ENCODE measurements at places on chromosomes 12 and 14.
A peak's percentile ranks its signal among the peaks of the same experiment; 100 is the strongest.

DNA sequence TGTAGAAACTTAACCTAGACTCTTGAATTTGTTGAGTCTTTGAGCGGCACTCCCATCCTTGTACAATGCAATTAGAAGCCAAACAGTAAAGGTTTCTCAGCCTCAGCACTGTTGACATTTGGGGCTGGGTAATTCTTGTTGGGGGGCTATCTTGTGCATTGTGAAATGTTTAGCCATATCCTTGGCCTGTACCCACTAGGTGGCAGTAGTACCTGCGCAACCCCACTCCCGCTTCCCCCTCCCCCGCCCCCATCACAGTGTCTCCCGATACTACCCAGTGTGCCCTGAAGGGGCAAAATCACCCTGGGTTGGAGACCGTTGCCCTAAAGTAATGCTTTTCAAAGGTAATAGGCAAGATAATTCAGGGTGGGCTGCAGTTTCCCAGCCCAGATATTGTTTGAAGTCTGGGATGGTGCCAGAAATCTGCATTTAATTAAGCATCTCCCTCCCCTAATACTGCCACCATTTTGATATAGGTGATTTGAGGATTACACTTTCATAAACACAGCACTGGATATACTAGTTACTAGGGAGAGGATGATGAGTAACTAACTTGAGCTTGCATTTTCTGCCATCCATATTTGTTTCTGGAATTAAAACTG is 1.8 kb downstream of the COX6A1 start:
- no peak for DNase-seq

GRCh38 chr14:33186656-33187055 is 248.0 kb downstream of the NPAS3 start:
- no peak for DNase-seq

GRCh38 chr12:131882804-131883520 is 11.5 kb upstream of the ULK1 start:
- no peak for DNase-seq

- no peak for DNase-seq
These were observed 311.5 kb downstream of the NOVA1 start for GRCh38 chr14:26286081-26286912.

DNA sequence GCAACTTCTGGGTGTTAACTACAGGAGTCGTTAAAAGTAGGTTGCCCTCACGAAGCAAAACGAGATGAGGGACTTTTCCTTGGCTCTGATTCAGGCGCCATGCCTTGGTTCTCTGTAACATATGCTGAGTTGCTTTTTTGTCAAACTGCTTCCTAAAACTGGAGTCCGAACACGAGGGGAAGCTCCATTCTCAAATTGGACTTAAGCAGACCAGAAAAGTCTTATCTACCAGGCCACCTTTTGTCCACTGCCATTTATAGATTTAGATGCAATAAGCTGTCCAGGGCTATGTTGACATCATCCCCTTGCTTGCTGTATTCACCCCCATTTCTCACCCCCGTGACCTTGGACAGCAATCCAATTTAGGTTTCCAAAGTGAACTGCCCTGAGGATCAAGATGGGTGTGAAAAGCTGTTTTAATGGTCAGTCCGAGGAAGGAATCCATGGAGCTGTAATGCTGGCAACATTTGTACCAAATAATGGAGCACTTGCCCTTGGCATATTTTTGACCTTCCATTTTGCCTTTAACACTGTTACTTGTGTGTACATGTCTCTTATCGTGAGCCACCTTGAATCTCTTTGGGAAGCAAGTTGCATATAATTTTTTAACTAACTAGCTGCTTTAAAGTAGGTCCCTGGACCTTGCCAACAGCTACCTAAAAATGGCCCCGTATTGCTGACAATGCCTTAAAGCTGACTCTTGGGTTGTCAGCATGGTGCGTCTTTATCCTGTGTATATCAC is 298.1 kb downstream of the EGLN3 start:
- DNase-seq, result no peak

- DNase-seq, result peak; percentile 89
These were observed 9.2 kb downstream of the HOXC8 start for GRCh38 chr12:54017878-54018467.

DNA sequence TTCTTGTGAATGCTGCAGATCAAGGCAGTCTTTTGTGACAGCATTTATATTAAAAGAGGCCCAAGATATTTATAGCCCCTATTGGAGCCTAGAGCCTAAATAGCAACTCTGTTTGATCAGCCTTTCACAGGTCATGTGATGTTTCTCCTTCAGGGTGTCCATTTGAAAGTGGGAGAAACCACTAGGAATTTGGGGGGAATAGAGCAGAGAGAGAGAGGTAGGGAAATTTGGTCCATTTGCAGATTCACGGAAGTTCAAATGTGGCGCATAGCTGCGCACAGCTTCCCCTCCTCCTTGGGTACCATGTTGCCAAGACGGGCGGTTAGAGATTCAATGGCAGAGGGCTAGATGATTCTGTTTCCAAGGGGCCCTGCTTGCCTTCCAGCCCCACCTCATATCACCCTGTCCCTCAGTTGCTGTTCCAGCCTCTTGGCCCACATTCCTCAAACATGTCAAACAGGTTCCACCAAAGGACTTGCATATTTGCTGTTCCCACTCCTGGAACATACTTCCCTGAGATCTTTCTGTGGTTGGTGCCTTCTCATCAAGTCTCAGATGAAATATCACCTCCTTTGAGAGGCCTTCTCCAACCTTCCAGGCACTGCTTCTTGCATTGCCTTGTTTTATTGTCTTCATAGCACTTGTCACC is 220.8 kb downstream of the CHST11 start:
- no peak for DNase-seq

GRCh38 chr12:106745181-106745745 is 29.2 kb upstream of the RIC8B start:
- no peak for DNase-seq

- no peak for DNase-seq
These were observed 62.5 kb downstream of the CCDC88C start for GRCh38 chr14:91354979-91355685.

DNA sequence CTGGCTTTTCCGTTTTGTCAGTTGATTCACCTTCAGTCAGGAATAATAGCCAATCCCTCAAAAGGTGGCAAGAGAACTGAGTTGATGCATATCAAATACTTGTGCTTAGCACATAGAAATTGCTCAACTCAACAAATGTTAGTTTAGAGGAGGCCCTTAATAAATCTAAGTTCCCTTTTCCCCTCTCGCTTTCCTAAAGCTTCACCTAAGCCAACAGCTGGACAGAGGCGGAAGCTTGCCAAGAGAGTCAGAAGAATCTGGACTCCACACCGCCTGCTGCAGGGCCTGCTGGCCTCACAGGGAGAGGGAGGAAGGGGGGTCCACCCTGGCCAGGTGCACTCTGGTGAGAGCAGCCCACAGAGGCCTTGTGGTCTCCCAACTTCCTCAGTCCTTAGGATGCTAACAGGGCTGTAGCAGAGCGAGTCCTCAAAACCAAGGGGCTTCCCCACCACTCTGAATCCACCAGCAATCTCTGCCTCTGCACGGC is 213.1 kb downstream of the CHST11 start:
- no peak for DNase-seq

DNA sequence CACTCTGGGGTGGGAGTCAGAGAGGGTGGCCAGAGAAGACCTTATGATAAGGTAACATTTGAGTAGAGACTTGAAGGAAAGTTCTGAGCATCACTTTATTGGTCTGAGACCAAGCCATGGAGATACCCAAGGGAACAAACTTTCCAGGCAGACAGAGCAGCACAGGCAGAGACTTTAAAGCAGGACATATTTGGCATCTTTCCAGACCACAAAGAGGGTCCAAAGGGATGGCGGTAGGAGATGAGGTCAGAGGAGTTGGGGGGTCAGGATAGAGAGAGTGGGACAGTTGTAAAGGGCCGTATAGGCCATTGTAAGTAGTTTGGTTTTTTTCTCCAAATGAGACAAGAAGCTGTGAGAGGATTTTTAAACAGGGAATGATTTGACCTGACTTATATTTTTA is 344.4 kb downstream of the SEC23A start:
- DNase-seq, result no peak

DNA sequence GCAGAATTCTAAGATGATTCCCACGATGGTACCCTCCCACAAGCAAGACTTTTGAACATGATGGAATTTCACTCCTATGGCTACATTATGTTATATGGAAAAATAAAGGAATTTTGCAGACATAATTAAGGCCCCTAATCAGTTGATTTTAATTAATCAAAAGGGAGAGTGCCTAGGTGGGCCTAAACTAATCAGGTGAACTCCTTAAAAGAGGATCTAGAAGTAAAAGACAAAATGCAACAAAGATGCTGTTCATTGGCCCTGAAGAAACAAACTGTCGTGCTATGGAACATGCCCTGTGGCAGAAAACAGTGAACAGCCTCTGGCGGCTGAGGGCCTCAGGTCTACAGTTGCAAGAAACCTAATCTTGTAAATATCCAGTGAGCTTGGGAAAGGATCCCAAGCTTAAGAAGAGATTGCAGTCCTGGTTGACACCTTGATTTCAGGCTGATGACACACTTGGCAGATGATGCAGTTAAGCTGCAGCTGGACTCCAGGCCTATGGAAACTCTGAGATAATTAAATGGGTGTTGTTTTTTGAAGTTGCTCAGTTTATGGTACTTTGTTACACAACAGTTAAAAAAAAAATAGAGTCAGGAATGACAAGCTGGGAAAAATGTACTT is 13.8 kb downstream of the TMCC3 start:
- DNase-seq, result no peak

DNA sequence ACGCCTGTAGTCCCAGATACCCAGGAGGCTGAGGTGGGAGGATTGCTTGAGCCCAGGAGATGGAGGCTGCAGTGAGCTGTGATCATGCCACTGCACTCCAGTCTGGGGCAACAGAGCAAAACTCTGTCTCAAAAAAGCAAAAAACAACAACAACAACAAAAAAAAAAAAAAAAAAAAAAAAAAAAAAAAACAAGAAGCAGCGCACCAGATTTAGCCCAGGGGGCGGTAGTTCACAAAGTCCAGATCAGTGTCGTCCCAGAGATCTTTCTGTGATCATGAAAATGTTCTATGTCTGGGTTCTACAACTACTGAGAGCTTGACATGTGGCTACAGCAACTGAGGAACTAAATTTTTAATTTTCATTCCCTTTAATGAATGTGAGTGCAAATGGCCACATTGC is 27.4 kb downstream of the OAS2 start:
- DNase-seq, result no peak

GRCh38 chr12:66210840-66211239 is 21.8 kb downstream of the IRAK3 start:
- DNase-seq, result no peak

DNA sequence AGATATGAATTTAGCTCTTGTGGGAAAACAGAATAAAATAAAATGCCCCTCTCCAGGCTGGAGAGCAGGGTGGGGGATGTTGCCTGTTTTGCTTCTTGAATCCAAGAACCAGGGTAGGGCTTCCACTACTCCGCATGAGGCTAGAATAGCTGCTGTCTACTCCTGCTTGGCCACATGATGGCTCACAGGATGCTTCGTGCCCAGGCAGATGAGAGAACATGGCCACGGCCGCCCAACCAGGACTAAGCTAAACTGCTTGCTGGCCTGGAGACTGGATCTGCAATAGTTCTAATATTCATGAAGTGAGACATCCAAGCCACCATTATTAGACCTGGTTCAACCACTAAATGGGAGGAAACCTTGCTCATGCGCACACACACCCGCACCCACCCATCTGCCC is 122.2 kb upstream of the METAP2 start:
- no peak for DNase-seq

GRCh38 chr12:20653871-20654270 is 41.3 kb upstream of the SLCO1C1 start:
- DNase-seq, result no peak

GRCh38 chr12:23236811-23237210 is 611.8 kb downstream of the ETNK1 start:
- DNase-seq, result no peak

GRCh38 chr12:104768033-104768432 is 190.1 kb downstream of the SLC41A2 start:
- DNase-seq, result no peak

- no peak for DNase-seq
These were observed 2.8 kb downstream of the FGD6 start for GRCh38 chr12:95214466-95214865.

- DNase-seq, result no peak
These were observed 33.2 kb downstream of the HECTD1 start for GRCh38 chr14:31174433-31174832.

- DNase-seq, result no peak
These were observed 15.1 kb downstream of the CALCOCO1 start for GRCh38 chr12:53712059-53712643.

- no peak for DNase-seq
These were observed 4.1 kb downstream of the NINJ2 start for GRCh38 chr12:659090-659683.

DNA sequence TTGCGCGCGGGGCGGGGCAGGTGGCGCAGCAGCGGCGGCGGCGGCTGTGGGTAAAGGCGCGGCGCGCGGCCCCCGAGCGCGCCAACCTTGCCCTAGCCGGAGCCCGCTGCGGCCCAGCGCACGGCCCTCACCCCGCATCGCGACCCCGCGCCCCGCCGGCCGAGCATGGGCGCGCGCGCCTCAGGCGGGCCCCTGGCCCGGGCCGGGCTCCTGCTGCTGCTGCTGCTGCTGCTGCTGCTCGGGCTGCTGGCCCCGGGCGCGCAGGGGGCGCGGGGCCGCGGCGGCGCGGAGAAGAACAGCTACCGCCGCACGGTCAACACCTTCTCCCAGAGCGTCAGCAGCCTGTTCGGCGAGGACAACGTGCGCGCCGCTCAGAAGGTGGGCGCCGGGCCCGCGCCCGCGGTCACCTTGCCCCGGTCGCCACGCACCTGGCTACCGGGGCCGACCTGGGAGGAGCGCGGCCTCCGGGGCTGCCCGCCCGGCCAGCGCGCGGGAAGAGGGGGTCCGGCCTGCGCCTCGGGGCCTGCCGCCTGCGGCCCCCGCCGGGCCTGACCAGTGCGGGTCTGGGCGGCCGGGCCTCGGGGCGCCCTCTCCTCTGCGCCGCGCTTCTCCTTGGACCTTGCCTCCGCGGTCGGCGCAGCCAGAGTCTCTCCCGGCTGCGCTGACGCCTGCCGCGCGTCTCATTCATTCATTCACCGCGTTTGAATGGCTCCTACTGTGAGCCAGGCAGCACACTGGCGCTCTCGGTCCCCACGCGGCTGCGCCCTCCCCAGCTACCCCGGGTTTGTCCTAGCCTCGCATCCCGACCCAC is at the start of gene BRI3BP:
Gene BRI3BP (plus strand): TSS at position 20 of the 811 bp plus-strand sequence. CDS start 146 bp downstream, at position 166.
- no peak for DNase-seq

- DNase-seq, result no peak
These were observed 5.3 kb upstream of the PLEKHG3 start for GRCh38 chr14:64698903-64699302.

DNA sequence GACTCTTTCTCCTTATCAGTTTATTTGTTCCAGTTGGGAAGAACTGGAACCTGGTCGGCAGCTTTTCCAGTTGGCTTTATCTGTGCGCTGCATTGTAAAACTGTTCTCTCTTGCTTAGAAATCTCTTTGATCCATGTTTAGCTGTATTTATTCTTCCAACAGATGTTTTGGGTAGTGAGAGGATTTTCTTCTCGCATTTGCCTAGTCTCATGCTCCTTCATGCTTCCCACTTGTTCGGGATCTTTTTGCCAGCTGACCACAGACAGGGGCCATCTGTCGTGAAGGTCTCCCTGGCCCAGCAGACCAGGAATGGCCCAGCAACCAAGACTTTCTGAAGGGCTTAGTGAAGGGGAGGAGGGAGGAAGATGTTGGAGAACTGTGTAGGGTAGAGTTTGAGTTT is 21.6 kb downstream of the NTF3 start:
- DNase-seq, result no peak

GRCh38 chr14:67547224-67547780 is 14.2 kb downstream of the PLEKHH1 start:
- no peak for DNase-seq
